ENCODE measurements at places on chromosomes 12 and 14.
A peak's percentile ranks its signal among the peaks of the same experiment; 100 is the strongest.

DNA sequence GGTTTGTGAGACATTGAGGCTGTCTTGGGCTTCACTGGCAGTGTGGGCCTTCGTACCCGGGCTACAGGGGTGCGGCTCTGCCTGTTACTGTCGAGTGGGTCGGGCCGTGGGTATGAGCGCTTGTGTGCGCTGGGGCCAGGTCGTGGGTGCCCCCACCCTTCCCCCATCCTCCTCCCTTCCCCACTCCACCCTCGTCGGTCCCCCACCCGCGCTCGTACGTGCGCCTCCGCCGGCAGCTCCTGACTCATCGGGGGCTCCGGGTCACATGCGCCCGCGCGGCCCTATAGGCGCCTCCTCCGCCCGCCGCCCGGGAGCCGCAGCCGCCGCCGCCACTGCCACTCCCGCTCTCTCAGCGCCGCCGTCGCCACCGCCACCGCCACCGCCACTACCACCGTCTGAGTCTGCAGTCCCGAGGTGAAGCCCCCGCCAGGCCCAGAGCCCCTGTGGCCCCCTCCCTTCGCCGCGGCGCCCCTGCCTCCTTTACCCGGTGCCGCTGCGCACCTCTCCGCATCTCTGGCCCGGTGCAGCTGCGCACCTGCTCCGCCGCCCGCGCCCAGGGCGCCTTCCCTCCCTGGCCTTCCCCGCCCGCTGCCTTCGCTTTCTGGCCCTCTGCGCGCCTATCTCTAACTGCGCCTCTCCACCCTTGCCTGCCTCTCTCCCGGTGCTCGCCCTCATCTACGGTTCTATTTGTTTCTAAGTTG lies at the start of gene ENO2:
ENO2 (plus strand) TSS at position 335 of the 701 bp plus-strand sequence. CDS start 1,253 bp downstream, outside the sequence.
- DNase-seq, result peak; percentile 73

- DNase-seq, result no peak
These were observed 279.3 kb downstream of the DUSP6 start for GRCh38 chr12:89073027-89073398.

GRCh38 chr14:51428981-51429380 lies 188.9 kb downstream of the TMX1 start:
- no peak for DNase-seq

DNA sequence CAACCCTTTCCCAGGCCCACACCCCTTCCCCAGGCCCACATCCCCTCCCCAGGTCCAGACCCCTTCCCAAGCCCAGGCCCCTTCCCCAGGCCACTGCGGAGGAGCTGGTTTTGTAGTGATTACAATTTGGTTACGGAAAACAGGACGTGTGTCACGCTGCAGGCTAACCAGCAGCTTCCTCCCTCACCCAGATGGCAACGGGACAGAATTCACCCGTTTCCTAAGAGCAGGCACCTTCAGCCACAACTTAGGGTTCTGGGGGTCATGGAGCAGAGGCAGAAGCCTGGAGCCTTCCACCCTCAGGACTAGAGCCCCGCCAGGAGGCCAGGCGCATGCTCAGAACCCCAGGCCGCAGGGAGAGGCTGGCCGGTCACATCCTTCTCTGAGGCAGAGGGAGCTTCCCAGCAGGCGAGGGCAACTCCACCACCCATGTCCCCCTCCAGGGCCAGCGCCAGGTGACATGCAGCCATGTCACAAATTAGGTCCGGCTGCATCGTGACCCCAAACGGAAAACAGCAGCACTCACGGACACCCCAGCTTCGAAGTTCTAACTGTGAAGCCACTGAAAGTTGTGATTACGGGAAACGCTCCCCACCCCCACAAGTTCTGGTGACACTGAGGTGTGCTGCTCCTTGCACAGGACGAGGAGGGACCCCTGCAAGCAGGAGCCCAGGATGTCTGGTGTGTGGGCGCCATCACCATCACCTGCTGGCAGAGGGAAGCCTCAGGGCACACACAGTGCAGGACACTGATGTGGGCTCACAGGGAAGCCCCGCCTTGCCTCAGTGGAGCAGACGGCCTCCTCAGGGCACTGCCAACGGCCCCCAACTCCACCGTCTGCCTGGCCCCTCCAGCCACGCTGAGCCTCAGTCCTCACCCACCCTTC lies 7.7 kb downstream of the BRF1 start:
- no peak for DNase-seq

- DNase-seq, result no peak
These were observed 113.5 kb downstream of the MIPOL1 start for GRCh38 chr14:37311252-37311651.

DNA sequence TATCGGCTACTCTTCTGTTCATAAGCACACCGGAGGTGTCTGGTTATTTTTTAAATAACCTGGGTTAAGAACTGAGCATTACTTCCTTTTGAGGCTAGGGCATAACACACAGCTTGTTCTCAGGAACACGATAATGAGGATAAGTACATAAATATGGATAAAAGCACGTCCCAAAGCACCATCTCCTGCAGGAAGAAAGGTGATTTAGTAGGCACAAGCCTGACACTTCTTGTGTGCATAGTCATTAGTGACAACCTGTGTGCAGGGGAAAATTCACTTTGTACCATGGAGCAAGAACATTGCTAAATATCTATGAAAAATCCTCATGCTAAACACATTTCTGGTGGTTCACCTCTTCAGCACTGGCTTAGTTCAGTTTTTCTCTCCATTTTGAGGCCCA lies 166.5 kb downstream of the SNAPC1 start:
- DNase-seq, result no peak

- DNase-seq, result no peak
These were observed 1525.3 kb upstream of the TMEM132C start for GRCh38 chr12:126741536-126742240.

DNA sequence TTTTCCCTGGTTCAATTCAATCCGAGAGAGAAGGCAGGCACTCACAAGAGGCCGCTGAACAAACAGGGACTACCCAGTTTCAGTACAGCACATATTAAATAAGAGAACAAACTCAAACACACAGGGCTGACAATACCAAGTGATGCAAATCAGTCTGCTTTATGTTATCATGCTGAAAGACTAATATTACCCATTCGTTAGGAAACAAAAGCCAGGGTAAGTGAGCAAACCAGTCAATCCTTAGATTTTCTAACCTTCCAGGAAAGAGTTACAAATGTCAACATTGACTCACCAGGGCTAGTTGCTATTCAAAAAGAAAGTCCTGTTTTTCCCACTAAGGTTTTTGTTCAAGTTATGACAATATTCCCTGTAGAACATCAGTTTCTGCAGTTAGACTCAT lies 246.2 kb downstream of the C12orf42 start:
- no peak for DNase-seq

DNA sequence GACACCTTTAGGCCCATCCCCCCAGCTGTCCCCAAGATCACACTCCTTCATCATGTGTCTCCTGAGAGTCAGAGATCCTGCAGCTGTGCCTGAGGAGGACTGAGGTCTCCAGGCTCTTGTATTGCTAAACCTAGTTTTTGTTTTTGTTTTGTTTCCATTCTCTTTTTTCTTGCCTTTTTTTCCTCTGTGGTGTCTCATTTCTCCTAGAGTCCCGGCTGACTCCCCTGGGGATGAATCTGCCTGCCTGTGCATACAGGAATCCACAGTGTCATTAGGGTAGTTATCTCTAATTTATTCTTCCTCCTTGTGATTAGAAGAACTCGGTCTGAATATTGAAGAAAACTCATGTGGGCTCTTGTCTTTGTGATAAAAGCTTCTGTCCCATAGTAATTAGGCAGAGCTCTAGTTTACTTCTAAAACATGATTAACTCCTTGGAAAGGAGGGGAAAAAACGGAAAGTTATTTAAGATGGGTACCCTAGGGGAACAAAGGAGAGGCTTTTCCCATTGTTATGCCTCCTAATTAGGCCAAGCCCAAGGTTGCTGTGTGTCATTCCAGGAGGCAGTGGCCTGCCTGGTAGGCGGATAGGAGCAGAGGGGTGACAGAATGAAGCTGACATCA lies 343.2 kb downstream of the ZFP36L1 start:
- no peak for DNase-seq
